ENCODE measurements at places on chromosomes 16 and 17. TPM values are rescaled to one million over a fixed set of nuclear protein-coding genes. Genes with fewer than 3 reads are reported as not detected.

- DNase-seq = peak; percentile 88
These were observed 1.7 kb downstream of the MT2A start for GRCh38 chr16:56610017-56610608.

- no peak for DNase-seq
These were observed 71.4 kb upstream of the WSB1 start for GRCh38 chr17:27222515-27222914.

DNA sequence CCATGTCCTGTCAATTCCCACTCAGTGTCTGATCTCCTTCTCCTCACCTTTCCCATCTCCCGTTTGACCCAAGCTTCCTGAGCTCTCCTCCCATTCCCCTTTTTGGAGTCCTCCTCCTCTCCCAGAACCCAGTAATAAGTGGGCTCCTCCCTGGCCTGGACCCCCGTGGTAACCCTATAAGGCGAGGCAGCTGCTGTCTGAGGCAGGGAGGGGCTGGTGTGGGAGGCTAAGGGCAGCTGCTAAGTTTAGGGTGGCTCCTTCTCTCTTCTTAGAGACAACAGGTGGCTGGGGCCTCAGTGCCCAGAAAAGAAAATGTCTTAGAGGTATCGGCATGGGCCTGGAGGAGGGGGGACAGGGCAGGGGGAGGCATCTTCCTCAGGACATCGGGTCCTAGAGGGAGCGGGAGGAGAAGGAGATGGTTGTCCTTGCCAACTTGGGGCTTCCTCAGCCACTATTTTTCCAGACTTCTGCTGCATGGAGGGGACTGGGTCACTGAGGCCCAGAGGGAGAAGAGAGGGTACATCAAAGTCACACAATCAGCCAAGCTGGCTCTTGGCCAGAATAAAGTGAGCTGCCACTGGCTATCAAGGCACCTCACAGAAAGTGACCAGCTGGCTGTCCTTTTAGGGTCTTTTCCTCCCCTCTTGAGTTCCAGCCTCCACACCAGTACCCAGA, 1.9 kb upstream of the TBC1D10B start:
- no peak for DNase-seq

Gene JPT2
- 39.0 TPM for total RNA-seq

Gene KRT32
- total RNA-seq = not detected

Data from mesenteric fat pad (tissue), 1 donor.